NCI-H226 (cell line): ENCODE measurements at places on chromosomes 16 and 17.

GRCh38 chr16:64982581-64982980 lies 139.3 kb downstream of the CDH11 start:
- no peak for DNase-seq

- DNase-seq: no peak
Observed at GRCh38 chr17:7262935-7263800, 890 bp upstream of the CLDN7 start.

GRCh38 chr16:57576429-57576870 lies 34.0 kb downstream of the ADGRG5 start:
- DNase-seq: peak; percentile 22

GRCh38 chr17:65254166-65254565 lies 117.0 kb downstream of the RGS9 start:
- DNase-seq: peak; percentile 18

- DNase-seq: no peak
Observed at GRCh38 chr17:73901661-73902415, 257.6 kb upstream of the SDK2 start.

GRCh38 chr17:17787568-17787967 lies 49.2 kb downstream of the SREBF1 start:
- DNase-seq: no peak

GRCh38 chr16:71552698-71553503 lies 24.0 kb downstream of the TAT start:
- peak; percentile 13 for DNase-seq

DNA sequence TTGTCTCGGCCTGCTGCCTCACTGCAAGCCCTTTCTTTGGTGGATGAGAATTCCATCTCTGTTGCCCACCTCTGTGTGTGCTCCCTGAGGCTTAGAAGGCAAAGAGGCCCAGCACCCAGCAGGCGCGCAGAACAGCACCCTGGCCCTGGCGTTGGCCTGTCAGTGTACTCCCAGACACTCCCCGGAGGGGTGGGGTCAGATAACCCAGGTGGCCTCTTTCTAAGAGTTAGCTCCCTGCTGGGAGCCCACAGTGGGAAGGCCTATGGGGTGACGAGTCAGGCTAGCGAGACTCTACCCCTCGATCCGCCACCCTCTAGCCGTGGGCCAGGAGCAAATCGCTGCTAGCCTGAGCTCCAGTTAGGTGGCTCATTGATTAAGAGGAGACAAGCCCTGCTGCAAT lies 38.1 kb downstream of the SRL start:
- DNase-seq: no peak

DNA sequence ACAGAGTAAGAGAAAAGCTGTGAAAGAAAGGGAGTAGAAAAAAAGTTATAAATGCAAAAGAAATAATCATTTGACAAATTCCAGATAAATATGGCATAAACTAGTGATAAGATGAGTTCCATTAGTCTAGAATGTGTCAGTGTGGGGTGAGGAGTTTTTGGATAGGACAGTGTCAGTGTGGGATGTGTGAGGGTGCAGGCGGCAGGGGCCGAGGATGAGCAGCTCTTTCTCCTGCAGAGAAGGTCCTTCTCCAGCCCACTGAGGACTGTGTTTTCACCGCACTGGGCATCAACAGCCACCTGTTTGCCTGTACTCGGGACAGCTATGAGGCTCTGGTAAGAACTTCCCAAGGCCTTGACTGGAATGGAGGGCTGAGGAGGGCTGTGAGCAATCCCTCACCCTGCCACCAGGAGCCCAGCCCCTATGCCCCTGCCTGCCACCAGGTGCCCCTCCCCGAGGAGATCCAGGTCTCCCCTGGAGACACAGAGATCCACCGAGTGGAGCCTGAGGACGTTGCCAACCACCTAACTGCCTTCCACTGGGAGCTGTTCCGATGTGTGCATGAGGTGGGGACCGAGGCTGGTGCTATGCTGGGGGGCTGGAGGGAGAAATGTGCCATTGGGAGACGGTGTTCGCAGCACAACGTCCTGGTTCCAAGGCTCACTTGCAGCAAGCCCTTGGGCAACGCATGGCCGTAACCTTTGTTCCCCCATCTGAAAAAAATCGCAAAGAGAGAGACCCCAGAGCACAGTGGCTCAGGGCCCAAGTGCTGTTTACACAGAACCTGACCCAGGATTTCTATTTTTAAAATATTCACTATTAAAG lies 13.1 kb downstream of the RAPGEFL1 start:
- DNase-seq: no peak

- peak; percentile 44 for DNase-seq
Observed at GRCh38 chr17:49556223-49556943, 19.3 kb upstream of the NXPH3 start.

- no peak for DNase-seq
Observed at GRCh38 chr17:3929764-3930163, 13.5 kb upstream of the P2RX1 start.

DNA sequence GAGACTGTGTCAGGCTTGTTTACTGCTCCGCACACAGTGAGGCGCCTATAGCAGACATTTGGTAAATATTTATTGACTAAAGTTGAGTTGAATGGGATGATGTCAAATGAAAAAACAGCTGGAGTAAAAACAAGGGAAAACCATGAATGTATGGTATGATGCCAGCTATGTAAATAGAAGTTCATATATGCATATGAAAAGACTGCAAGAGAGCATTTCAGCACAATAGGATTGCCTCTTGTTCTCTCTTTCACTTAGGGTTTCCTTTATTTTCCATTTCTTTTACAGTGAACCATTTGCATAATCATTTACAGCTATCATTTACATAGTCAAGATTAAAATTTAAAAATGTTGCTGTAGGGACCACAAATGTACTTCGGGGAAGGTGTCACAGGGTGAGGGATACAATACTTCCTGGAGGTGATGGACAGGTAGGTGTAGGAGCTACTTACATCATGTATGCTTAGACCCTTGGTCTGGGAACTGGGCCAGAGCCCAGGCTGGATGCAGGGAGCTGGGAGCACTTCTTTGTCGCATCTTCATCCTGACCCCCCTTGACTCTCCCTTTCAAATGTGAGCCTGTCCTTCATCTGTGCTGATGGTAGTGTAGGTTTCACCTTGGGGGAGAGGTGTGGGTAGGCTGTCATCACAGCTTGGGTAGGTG lies 113.3 kb downstream of the UTP18 start:
- no peak for DNase-seq

DNA sequence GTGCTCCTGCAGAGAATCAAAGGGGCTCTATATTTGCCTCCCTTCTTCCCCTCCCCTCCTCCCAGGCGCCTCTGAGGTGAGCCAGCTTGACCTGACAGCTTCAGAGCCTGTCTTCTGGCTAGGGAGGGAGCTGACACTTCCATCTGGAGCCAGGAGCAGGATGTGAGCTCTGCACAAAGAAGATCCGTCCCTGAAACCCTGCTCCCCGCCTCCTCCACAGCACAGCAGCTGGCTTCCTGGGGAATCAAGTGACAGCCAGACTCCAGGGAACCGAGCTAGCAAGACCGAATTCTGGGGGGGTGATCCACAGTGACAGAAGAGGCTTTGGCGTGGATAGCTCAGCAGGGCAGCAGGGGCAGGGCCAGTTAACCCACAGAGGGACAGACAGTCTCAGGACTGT lies 37.2 kb downstream of the CCDC182 start:
- DNase-seq: no peak

GRCh38 chr17:80102664-80103448 lies 1.5 kb downstream of the GAA start:
- no peak for DNase-seq

GRCh38 chr17:8186446-8186786 lies 3.6 kb downstream of the BORCS6 start:
- no peak for DNase-seq

DNA sequence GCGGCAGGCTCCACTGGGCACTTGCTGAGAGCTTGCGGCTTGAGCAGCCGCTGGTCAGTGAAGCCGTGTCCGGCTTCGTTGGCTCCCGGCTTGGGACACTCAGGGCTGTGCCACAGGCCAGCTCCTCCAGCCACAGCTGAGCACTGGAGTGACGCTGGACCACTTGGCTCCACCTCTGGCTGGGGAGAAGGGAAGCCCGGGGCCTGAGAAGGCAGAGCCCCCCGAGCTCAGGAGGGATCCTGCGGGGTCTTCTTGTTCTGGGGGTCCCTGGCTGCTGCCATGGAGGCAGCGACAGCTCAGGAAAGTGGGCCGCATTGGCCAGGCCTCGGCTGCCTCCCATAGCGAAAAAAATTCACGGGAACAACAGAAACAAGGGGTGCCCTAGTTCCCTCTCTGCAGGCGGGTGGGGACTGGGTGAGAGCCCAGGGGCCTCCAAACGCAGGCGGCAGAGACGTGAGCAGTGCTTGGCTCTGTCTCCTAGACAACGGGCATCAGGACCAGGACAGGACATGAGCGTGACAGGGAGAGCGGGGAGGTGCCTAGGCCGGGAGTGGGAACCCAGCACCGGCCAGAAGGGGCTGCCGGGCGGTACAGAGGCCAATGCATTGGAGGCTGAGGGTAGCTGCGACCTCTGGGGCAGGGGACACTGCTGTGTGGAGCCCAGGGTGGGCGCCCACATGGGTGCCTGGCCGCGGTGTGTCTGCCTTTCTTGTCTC lies 37.7 kb downstream of the SLC7A5 start:
- DNase-seq: no peak

- peak; percentile 33 for DNase-seq
Observed at GRCh38 chr16:53022374-53022773, 30.3 kb downstream of the CHD9NB start.

- DNase-seq: no peak
Observed at GRCh38 chr16:17026600-17027242, 444.0 kb downstream of the XYLT1 start.

DNA sequence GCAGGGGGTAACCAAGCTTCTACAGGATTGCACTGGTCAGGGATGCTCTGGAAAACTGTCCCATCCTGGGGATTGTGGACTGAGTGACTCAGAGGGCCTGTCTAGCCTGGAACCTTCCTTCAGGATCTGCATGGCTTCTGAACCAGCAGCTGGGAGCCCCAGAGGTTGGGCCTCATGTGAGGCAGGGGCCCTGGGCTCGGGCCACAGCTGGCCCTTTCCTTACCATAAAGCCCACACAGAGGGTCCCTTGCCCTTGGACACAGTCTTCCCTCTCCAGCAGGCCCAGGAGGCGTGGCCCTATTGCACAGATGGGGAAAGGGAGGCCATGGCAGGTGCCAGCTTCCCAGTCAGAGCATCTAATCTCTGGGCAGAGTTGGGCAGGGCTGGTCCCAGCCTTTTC lies 30.5 kb downstream of the ADCY7 start:
- DNase-seq: no peak

DNA sequence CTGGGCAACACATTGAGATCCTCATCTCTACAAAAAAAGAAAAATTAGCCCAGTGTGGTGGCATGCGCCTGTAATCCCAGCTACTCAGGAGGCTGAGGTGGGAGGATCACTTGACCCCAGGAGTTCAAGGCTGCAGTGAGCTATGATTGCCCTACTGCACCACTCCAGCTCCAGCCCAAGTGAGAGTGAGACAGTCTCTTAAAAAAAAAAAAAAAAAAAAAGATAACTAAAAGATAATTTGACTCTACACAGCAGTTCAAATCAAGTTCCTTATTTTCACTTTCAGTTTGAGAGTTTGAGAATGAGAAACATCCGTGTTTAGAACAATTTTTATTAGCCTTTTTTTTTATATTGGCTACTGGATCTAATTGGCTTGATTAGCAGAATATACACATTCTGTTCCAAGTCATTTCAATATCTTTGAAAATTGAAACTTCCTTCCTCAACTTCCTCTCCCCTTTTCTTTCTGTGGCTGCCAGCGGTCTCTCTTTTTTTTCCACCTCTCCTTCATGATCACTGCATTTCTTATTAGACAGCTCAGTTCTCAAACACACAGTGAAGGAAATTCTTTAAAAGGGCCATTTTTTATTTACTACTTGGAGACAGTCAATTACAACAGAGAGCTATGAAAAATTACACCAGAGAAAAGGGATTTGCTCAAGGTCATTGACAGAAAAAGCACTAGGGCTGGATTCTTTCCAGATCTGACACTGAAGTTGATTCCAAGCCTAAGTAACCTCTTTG lies 4.5 kb upstream of the ACSF2 start:
- DNase-seq: no peak

DNA sequence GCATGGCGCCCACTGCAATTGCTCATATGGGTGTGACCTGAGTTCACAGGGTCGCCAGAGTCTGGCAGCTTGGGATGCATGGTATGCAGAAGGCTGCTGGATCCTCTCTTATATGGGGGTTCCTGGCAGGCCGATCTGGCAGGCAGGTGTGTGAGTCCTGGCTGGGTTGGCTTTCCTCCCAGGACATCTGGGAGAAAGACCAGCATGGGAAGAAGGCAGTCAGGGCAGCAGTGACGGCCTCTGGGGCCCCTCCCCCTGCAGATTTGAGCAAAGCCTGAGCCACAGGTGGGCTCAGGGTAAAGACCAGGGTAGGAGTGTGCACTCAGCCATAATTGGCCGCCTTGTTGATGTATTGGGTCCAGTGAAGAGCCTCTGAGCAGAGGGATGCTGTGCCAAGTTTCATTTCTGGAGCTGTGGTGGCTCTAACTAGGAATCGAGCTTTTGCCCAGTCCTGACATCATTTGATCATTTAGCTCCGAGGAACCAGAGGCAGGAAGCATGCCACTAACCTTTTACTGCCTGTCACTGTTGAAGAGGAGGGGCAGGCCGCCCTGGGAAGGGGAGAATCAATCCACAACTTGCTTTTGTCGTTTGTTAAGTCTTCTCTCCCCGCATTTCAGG lies 174.3 kb downstream of the CCDC182 start:
- no peak for DNase-seq

DNA sequence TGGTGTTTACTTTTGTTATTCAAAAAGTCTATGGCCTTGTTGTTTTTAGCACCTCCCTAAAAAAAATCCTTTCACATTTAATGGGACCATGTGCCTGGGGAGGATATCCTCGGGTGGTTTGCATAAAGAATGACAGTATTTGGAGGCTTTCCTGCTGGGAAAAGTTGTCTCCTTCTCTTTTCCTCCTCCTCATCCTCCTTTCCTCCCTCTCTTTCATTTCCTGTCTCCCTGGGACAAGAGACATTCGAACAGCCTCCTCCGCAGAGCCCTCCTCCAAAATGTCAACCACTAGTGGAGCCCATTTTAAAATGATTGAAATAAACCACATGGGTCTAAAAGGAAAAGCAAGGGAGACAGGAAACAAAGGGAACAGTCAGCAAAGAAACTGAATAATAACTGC lies 67.4 kb downstream of the MYH13 start:
- no peak for DNase-seq

GRCh38 chr16:59478838-59479237 lies 744.7 kb upstream of the GOT2 start:
- no peak for DNase-seq

GRCh38 chr16:12002447-12003006 lies 26.0 kb downstream of the SNX29 start:
- DNase-seq: no peak
